ENCODE measurements at places on chromosomes 4 and X.

DNA sequence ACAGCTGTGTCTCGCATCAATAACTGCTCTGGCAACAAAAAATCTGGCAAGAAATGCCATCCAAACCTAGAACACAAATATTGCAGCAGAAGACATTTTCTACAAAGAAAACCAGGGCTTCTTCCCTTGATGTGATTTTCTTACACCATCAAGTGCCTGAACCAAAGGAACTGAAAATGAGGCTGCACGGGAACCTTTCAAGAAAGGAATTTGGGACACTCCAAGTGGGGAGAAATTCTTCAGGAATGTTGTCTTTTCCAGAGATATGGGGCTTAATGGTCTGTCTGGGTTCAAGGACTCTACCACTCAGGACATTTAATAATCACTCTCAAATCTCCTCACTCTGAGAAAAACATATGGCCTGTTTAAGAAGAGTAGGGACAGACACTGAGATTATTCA is 57.6 kb downstream of the PRDM5 start:
- no peak for DNase-seq

DNA sequence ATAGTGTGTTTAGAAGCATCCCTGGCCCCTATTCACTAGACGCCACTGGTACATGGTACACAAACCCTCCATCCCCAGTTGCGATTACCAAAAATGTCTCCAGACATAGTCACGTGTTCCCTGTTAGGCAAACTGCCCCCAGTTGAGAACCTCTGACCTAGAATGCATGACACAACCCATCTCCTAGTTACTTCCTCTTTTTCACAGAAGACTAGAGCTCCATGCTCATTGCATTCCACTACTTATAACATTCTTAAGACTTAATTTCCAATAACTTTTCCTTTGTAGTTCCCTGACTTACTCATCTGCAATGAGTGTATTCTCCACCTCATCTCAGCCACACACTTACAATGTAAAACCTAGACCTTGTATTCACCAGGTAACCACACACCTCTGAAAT is 68.6 kb downstream of the PRSS12 start:
- DNase-seq, result no peak

- no peak for DNase-seq
Observed at GRCh38 chr4:2166253-2166652, 75.7 kb downstream of the HAUS3 start.

DNA sequence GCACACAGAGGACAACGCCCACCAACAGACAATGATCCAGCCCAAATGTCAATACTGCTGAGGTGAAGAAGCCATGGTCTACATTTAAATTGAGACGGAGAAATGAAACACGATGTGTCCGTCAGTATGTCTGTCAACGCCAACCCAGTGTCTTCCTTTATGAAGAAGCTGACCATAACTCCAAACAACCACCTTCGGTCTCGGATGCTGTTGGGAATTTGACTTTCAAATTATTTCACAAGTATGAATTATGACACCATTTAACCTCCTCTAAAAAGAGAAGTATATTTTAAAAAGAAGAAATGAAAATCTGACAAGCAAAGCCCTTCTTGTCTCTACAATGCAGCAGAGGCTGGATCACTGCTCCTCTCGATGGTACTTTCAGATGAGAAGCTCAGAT is 123.7 kb upstream of the MAP3K15 start:
- no peak for DNase-seq

DNA sequence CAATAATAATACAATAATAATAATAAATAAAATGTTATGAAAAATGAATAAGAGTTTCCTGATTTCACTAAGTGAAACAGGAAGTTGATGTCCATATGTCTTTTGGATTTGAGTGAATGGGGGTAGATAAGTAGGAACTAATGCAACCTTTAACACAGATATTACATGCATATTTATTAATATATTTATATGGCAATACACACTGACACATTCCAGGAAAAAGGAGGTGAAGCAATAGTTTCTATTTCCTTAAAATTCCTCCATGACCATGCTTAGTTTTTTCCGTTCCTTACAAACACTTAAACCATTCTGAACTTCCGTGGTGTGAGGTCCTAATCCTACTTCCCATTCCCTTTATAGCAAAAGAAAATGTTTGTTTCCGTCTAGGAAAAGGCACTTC is 48.3 kb downstream of the ATXN3L start:
- no peak for DNase-seq

GRCh38 chrX:48541140-48541814 is 1.8 kb downstream of the TBC1D25 start:
- no peak for DNase-seq

DNA sequence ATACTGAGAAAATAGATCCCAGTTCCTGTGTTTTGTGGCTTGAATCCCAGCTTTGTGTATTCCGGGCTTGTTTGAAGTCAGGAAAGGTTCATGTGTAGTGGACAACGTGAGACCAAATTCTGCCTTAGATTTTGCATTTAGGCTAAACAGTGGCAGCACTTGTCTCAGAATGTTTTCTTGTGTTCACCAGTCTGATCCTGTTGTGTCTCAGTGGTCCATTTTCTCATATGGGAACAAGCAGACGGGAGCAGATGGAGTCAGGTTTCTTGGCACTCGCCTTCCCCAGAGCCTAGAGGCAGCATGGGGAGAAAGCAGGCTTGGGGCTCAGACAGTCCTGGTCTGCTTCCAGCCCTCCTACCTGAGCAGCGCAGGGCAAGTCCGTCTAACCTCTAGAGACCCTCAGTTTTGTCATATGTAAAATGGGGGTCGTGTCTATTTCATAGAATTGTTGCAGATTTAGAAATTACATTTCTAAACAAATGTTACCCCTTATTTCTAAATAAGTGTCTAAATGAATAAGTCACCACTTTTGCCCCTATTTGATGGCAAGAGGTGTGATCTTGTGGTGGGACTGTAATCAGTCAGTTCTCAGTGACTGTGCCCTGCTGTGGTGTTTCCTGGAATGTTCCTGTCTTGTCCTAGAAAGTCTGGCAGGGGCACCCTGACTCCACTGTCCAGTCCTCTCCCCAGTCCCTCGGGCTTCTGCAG is 28.3 kb upstream of the MSANTD1 start:
- DNase-seq, result no peak

DNA sequence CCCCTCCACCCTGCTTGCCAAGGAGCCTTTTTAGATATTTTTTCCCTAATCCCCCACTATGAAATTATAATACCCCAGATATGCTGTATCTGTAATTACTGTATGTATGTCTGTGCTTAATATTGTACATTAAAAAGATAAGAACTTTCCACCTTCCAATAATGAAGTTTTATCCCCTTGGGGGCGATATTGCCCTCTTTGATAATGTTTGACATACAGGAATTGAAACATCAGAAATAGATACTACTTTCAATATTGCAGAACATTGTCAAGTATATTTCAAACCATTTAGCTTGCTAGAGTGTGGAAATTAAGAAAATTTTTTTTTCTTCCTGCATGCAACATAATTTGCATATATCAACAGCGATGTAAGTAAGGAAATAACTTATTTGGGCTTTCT is 58.9 kb downstream of the NAF1 start:
- DNase-seq, result no peak

GRCh38 chr4:165207016-165207430 is 338 bp upstream of the KLHL2 start:
- no peak for DNase-seq

GRCh38 chrX:37976153-37976552 is 30.2 kb upstream of the SYTL5 start:
- no peak for DNase-seq

GRCh38 chr4:140944572-140944971 is 188.4 kb upstream of the TBC1D9 start:
- no peak for DNase-seq

- DNase-seq, result no peak
Observed at GRCh38 chrX:68931345-68931744, 102.5 kb downstream of the EFNB1 start.

GRCh38 chr4:16772366-16772850 is 126.0 kb downstream of the LDB2 start:
- DNase-seq, result no peak

GRCh38 chr4:184329659-184330400 is 112.2 kb upstream of the ENPP6 start:
- no peak for DNase-seq

DNA sequence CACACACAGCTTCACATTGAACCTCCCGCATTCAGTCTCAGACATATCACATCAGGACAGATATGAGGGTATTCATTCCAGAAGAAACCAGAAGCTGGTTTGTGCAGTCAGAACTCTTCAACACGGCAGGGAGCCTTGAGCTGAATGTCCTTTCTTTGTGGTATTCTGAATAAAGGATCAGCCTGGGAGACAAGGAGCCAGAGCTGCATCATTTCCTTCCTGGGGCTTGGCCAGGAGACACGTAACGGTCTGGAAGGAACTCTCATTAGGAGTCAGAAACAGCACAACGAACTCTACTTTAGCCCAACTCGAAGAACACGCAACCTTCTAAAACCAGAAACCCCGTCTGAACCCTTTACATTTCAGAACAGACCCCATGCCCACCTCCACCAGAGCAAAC is 46.4 kb downstream of the KDR start:
- DNase-seq, result no peak

DNA sequence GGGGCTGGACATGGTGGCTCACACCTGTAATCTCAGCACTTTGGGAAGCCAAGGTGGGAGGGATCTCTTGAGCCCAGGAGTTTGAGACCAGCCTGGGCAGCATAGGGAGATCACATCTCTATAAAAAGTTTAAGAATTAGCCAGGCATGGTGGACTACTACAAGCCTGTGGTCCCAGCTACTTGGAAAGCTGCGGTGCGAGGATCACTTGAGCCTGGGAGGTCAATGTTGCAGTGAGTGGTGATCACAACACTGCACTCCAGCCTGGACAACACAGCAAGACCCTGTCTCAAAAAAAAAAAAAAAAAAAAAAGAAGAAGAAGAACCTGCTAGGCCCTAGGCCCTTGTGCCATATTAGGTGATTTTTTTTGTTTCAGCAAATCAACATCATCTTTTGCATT is 12.2 kb downstream of the SRD5A3 start:
- no peak for DNase-seq

DNA sequence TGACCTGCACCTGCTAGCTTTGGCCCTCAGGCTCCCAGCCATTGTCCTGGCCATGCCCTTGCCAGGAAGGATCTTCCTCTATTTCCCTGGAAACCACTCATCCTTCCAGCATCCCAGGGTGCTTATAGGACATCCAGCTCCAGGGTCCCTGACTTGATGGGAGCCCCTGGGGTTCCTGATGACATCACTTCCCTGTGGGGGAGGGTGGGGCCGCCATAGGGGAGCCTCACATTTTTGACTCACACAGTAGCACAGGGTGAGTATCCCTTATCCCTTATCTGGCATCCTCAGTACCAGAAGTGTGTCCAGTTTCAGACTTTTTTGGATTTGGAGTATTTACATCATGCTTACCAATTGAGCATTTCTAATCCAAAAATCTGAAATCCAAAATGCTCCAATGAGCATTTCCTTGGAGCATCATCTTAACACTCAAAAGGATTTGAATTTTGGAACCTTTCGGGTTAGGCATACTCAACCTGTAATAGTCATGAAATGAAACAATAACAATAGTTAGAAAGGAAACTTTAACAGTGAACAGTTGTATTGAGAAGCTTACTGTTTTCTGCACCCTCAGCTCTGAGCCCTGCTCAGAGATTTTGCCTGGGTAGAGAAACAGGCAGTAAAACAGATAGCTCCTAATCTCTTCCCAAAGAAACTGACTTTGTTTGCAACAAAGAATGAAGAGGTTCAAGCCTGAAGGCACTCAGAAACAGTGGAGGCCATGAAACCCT is 22.1 kb downstream of the TNIP2 start:
- DNase-seq, result no peak

DNA sequence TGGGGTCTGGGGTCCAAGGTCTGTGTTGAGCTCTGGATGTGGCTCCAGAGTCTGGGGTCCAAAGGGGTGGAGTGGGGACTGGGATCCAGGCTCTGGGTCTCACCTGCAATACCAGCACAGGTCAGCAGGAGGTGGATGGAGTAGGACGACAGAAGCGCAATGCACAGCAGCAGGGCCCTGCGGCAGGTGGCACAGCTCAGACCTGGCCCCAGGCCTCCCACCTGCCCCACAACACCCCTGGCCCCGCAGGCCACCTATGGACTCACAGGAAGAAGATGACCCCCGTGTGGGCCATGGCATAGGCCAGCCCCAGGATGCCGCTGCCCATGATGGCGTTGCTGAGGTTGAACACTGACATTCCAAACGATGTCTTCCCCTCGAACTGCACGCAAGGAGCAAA is 3.4 kb downstream of the SLC38A5 start:
- no peak for DNase-seq

- DNase-seq, result no peak
Observed at GRCh38 chr4:92988301-92988700, 684.5 kb downstream of the GRID2 start.

DNA sequence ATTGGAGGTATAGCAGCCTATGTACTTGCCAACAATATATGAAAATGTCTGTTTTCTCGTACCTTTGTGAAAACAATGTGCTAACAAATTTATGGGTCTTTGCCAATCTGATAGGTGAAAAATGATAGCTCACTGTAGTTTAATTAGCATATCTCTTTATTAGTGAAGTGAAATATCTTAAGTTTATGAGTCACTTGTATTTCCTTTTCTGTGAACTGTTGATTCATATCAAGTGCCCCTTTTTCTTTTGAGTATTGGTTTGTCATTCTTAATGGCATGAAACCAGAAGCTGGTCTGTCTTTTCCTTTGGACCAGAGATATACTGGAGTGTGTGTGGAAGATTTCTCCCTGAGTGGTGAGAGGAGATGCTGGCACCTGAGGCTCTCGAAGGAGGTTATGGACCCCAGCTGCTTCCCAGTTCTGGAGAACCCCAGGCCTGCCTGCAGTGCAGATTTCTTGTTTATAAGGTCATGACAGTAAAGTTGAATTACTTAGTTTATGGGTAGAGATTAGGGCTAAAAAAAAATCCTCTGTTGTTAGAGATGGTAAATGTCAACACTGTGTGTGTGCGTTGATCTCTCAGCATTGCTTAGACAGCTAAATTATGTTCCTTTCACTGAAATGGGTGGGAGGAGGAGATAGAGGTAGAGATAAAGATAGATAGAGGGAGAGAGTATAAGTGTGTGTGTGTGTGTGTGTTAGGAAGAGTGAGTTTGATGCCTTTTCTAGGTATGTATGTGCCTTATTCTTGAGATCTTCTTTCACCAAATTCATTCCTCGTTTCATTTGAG is 89.9 kb downstream of the REPS2 start:
- DNase-seq, result no peak

DNA sequence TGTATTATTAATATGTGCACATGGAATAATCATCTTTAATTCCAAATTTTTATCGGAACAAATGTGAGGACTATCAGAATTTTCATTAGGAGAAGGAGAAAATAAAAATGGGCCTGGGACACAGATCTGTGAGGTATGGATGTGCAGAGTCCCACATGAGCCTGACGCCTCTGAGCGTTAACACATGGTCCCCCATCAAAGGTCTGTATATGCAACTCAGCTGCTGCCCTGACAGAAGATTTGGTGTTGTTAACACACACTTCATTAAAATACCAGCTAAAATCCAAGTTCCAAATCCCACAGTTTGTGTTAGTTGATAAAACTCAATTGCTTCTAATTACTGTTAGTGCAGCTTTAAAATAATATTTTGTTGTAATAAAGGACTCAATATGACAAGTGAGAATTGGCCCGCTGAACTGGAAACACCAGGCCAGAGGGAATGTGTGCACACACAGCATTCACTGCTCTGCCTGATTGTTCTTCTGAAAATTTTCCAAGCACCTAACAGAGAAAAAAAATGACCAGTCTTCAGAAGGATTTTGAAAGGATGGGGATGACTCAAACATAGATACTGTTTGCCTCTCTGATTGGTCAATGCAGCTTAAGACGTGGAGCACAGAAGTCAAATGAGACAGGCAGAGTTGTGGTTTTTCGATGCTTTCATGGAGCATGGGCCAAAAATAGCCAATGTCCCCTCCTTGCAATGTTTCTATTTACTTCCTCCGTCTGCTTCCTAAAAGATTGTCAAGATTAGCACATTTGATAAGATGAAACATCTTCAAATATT is 266.6 kb downstream of the NKX6-1 start:
- DNase-seq, result no peak
